NCI-H748 treated with DMSO at 0.1 percent for 48 hours (cell line): ENCODE measurements at places on chromosomes 2 and 18.
A peak's percentile ranks its signal among the peaks of the same experiment; 100 is the strongest.

DNA sequence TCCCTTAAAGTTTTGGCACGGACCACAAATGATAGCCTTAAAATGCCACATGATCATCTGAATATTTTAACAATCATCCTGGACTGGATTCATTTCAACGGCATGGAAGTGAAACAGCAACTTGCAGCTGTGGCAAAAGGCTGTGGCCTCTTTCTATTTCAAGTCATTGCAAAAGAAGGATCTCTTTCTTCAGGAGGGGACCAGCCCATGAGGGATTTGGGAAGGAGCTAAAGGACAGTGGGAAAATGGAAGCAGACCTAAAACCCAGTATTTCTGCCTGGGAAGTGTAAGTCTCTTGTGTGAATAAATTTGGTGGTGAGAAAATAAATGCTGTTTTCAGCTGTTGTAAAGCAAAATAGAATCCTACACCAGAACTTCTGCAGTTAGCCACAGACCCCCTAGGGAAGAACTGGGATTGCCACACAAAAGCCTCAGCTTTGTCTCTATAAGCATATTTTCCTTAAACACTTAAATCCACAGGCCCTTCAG lies 107.3 kb upstream of the ZFP36L2 start:
- DNase-seq: no peak

- no peak for DNase-seq
Measured at GRCh38 chr18:78352910-78353309, 626.7 kb upstream of the SALL3 start.

GRCh38 chr2:138814123-138814898 lies 34.1 kb upstream of the NXPH2 start:
- DNase-seq: peak; percentile 68

DNA sequence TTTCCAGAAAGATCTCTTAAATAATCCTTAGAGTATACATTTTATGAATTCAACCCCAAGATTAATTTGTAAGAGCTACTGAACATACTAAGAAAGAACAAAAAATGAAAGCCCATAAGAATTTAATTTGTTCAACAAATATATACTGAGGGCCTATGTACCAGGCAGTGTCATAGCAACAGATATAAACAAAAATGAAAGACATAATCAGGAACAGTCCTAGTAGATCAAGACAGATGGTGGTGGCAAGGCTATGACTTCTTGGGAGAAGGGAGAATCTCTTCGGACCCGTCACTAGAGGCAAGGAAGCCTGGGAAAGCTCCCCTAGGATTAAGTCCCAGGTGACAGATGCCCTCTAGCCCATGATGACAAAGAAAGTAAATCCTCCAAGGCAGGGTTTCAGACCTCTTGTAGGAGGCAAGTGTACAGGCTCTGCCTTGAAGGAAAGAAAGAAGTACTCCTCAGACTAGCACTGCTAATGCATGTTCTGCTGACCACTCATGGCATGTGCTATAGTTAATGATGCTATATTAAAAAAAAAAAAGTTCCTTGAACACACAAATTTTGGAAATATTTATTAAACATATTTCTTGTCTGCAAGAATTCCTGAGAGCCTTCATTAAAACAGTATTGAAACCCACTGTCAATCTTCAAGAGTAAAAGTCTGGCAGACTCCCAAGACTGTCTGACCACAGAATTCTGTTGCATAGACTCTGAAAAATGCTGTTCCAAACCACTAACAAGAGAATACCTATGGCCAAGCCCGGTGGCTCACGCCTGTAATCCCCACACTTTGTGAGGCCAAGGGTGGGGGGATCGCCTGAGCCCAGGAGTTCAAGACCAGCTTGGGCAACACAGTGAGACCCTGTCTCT lies 31.5 kb downstream of the NOL10 start:
- no peak for DNase-seq

- no peak for DNase-seq
Measured at GRCh38 chr2:29053223-29053622, 21.1 kb downstream of the PCARE start.

DNA sequence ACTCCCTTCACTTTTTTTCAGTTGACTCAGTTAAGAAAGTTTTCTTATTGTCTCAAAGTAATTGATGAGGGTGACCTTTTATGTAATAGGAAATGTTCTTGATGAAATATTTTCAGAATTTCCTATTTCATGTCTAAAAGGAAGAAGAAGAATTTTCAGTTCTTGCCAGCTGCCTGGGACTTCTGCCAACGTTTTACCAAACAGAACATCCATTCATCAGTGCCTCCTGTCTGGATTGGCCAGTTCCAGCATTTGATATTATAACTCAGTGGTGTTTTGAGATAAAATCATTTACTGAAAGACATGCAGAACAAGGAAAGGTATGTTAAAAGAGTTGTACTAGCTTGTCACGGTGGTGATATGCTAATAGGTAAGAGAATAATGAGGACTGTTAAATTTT lies 104.7 kb upstream of the MYO3B start:
- no peak for DNase-seq

DNA sequence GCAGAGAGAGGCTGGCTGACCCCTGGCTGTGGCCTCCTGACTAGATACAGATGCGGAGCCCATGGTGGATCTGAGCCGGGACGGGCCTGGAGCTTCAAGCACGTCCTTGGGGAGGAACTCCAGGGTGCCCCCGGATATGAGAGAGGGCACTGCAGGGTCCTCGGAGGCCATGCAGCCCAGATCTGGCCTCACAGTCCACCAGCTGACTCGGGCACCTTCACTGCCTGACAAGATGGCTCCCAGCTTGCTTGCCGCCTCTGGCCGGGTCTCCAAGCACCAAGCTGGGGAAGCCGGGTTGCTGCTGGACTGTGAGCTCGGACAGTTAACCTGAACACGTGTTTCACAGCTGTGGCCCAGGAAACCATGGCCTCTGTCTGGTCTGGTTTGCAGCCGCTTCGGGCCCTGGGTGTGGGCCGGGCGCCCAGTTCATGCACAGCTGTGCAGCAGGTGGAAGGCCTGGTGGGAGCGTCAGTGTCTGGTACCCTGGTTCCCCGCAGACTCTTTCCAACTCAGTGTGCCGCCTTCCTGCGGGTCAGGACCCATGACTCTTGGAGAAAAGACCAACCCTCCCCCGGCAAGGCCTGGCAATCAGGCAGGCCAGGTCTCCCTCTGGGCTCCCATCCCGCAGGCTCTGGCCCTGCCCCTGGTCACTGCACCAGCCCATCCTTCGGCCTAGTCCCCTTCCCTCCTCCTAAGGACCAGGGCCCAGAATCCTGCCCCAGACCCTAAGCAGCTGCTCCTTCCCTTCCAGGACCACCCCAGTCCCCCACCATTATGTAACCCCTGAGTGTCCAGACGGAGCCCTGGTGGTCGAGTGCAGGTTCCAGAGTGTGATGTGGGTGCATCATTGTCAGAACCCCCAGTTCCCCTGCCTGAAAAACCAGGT lies 74.6 kb upstream of the OTOS start:
- no peak for DNase-seq

DNA sequence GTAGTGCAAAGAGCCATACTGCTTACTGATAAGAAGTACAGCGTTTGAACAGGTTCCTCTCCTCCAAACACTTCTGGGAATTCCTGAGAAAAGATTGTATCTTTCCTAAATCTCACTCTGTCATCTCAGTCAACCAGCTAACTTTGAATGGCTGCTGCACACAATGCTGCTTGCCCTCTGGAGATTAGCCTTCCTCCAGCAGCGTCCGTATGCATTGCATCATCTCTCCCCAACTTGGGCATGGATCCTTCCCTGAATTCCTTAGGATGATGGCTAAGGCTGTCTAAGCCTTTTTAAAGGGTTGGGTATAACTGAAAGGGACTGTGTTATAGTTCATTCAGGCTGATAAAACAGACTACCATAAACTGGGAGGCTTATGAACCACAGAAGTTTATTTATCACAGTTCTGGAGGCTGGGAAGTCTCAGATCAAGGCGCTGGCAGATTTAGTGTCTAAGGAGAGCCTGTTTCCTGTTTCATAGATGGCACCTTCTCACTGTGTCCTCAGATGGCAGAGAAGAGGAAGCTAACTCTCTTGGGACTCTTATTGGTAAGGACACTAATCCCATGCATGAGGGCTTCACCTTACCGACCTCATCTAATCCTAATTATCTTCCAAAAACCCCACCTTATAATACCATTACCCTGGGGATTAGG lies 105.3 kb downstream of the PAX3 start:
- no peak for DNase-seq

- DNase-seq: no peak
Measured at GRCh38 chr18:47632970-47633635, 297.4 kb downstream of the SMAD2 start.

GRCh38 chr2:223787358-223787757 lies 50.0 kb downstream of the AP1S3 start:
- DNase-seq: no peak

DNA sequence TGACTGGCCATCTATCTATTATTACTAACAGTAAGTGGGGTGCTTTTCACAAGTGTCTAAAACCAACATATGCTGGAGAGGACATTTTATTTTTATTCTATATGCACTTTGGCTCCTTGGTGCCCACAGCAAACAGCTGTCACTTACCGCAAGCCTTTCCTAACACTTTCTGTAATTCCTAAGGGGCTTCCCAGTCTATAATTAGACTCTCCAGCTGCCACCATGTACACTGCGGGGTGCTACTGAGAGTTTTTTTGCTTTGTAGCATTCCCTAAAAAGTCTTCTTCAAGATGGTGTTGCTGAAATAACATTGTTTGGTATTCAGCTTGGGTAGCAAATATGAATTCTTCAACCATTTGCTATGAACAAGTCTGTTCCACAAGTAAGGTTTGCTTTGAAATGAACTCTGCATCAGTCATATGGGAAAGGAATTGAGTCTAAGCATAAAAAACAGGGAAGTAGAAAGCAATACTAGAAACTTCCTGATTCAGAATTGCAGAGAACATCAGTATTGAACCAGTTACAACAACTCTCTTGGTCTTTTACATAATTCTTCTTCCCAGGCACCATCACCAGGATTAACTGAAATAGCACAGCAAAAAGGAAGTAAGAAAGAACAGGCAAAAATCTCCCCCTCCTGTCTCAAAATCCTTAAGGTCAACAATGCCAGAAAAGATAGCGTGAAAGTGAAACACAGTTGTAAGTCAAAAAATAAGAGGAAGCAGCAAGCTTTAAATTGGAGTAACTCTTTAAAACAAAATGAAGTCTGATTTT lies 28.6 kb downstream of the EPB41L3 start:
- DNase-seq: no peak

DNA sequence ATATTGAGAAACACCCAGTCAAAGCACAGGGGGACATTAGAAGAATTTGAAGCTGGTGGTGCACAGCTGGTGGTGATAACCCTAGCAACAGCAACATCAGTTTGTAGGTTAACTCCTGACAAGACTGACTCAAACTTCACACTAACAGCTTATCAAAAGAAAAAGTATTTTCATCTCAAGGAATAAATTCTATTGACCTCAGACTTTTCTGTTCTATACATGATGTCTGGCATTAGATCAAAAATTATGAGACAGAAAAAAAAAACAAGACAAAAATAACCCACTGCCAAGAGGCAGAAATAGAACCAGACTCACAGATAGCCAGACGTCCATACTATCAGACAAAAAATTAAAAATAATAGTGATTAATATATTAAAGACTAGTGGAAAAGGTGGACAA lies 126.1 kb downstream of the COL6A3 start:
- no peak for DNase-seq

GRCh38 chr2:162435676-162436075 lies 91.7 kb downstream of the GCA start:
- DNase-seq: peak; percentile 60

DNA sequence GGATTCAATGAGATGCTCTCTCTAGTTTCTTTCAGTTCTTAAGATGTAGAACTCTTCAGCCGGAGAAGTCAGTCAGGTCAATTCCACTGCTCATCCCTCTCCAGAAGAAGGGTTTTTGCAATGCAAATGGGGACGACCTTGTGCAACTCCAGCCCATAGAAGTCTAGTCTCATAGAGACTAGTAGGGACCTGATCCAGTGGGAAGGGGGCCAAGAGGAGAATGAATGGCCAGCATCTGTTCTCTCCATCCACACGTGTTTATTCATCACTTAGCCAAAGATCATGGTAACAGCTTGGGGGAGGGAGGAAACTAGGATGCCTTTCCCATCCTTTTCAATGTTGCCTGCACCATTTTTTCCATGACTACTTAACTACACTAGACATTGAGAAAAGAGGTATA lies 120.2 kb downstream of the LAMA3 start:
- no peak for DNase-seq

DNA sequence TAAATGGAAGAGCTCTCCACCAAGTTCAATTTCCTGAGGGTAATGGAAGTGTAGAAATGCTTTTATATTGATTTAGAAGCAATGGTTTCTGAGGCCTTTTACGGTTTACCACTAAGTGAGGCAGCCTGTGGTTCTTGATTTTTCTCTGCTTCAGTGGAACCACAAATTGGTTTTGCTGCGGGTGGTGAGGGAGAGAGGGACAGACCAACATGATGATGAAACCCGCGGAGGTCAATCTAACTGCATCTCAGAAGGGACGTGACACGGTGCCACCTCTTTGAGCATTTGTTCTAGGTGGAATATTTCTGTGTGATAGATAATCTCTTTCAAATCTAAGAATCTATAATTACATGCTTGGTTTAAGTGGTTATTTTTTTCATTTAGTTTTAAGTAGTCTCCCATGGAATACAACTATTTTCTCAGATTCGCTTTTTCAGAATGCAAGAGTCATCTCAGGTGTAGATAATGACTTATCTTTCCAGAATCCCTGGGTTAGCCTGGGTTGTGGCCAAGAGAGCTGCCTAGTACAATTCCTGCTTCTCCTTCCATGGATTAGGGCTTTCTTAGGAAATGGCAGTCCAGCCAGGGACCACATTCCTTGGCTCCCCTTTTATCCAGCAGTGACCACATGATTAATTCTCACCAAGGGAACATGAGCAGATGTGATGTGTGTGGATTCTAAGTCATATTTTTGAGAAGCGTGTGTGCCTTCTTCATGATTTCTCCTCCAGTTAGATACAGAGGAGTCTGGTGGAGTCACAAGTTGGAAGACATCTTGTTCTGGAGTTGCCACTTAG lies 52.5 kb downstream of the KCNE4 start:
- no peak for DNase-seq

DNA sequence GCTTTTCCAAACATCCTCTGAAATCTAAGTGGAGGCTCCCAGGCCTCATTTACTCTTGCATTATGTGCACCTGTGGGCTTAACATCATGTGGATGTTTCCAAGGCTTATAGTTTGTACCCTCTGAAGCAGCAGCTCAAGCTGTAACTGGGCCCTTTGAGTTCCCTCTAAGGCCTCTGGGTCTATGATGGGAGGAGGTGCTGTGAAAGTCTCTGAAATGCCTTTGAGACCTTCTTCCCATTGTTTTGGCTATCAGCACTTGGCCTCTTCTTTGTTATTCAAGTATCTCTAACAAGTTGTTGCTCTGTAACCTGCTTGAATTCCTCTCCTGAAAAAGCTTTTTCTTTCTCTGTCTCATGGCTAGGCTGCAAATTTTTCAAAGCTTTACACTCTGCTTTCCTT lies 58.1 kb upstream of the MYT1L start:
- DNase-seq: no peak

- DNase-seq: no peak
Measured at GRCh38 chr18:24669015-24669414, 208.6 kb downstream of the HRH4 start.

DNA sequence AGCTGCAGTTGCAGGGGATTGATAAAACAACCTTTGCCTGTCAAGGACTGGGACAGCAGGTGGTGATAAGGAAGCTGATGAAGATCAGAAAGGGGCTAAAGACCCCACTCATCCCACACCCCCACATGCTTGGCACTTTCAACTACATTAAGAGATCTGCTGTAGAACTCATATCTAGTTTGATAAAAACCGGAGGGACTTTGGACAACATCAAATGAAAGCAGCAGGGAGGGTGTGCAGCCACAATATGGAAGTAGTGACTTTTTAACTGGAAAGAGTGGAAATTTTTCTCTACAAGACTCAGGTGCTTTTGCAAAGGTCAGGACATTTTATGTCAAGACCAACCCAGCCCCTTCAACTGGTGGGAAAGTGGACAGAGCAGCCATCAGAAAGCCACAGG lies 56.8 kb downstream of the TBC1D8 start:
- DNase-seq: no peak
